ENCODE measurements at places on chromosomes 3 and 15.

- DNase-seq: peak; percentile 21
Observed at GRCh38 chr3:2156244-2156847, 57.7 kb downstream of the CNTN4 start.

- DNase-seq: peak; percentile 63
Observed at GRCh38 chr3:39147711-39148434, 5.5 kb downstream of the CSRNP1 start.

- no peak for DNase-seq
Observed at GRCh38 chr15:35979608-35980007, 433.6 kb upstream of the DPH6 start.

GRCh38 chr15:58387130-58387529, 44.7 kb upstream of the LIPC start:
- DNase-seq: no peak

DNA sequence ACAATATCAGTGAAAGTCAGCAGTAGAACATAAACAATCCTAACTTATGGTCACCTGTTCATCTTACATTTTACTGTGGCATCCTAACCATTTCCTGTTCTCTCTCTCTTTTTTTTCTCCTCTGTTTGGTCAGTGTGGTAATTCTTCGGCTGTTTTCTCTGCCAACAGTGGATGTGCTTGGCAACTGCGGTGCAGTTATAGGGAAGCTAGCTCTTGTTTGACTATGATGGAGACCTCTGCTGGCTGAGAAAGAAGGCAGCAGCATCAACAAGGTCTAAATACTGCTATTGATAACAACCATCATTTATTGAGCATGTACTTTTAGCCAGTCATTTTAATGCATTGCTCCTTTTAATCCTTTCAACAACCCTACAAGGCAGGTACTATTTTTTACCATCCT, 723 bp upstream of the DRD3 start:
- peak; percentile 17 for DNase-seq

- no peak for DNase-seq
Observed at GRCh38 chr3:112615989-112616731, 24.8 kb downstream of the CCDC80 start.

DNA sequence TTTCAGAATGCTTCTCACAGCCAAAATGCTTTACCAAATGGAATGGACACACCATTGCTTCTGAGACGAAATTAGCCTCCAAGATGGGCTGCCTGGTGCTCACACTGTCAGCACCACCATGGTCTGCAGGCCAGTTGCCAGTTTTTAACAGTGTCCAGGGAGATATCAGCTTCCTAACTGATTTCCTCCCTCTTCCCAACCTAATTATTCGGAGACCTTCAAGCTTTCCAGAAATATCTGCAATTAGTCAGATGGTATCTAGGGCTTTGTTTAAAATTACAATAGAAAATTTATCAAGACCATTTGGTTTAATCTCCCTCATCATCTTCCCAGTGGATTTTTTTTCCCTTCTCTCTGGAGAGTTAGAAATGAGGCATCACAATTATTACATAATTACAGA, 287.5 kb downstream of the ZPLD1 start:
- no peak for DNase-seq

- DNase-seq: no peak
Observed at GRCh38 chr3:39541917-39542329, 74.4 kb downstream of the MOBP start.

- DNase-seq: no peak
Observed at GRCh38 chr3:94225148-94225865, 162.4 kb downstream of the NSUN3 start.

DNA sequence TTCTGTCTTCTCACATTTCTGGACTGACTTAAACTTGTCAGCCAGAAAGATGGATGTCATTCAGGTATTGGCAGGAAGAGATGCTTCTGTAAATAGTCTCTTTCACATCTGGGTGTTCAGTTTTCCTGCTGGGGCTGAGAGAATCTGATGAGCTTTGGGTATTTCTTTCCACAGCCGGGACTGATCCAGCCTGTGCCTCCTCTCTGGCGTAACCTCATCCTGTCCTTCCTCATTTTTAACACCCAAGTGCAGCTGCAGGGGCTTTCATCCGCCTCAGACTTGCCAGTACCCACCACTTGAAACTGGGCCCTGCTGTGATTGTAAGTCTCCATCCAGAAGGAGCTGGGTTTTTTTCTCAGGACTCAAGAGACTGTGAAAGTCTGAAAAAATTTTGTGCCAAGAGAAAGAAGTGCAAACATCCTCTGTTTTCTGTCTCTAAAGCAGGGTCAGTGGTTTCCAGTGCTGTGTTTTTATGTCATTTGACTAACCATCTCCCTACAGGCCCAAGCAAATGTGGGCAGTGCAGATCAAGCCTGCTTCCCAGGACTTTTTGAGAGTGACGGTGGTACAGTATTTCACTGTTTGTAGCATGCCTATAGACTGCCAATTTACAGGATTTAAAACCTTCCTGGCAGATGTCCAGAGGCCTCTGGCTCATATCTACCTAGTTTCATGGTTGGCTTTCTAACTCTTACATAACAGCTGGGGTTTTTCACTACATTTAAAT, 342.7 kb downstream of the PTPRG start:
- no peak for DNase-seq

- no peak for DNase-seq
Observed at GRCh38 chr3:170690661-170690981, 104.7 kb upstream of the SLC7A14 start.

- no peak for DNase-seq
Observed at GRCh38 chr3:36206956-36207580, 173.2 kb upstream of the STAC start.

DNA sequence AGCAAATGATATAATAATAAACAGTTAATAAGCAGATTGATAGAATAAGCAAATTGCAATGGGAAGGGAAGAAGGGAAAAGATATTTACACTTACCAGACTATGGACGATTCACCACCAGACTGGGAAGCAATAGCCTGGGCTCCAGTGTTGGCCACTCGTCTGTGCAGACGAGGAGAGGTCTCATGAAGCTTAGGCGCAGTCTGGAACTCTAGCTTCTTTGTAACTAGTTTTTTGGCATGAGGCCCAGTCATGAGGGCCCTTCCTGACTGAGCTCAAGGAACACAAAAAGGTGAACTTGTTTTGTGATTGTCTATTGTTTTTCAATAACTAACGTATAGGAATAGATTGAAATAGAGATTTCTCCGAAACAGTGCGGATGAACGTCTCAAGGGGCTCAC, 63.3 kb upstream of the GATM start:
- no peak for DNase-seq

DNA sequence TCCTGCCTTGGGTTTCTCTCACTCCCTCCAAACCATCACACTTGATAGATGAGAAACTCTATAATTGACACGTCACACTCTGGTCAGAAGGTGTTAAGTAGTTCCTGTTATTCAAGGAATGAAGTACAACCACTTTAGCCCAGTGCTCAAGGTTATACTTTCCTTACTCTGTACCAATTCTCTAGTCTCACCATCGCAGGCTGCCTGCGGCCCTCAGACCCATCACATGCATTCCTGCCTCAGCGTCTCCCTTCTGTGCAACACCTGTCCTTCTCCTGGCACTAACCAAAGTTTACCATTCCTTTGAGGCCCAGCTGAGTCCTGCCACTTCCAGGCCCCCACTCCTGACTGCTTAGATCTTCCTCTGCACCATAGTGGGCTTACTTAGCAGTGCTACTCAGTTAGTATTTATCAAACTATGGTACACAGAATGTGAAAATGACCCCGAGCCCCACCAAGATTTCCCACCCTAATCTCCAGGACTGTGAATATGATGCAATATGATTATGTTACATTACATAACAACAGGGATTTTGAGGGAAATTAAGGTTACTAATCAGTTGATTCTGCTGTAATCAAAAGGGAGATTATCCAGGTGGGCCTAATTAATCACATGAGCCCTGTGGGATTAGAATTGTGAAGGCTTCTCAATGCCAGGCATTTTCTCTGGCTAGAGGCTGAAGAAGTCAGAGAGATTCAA, 36.2 kb downstream of the SPINK8 start:
- DNase-seq: no peak

DNA sequence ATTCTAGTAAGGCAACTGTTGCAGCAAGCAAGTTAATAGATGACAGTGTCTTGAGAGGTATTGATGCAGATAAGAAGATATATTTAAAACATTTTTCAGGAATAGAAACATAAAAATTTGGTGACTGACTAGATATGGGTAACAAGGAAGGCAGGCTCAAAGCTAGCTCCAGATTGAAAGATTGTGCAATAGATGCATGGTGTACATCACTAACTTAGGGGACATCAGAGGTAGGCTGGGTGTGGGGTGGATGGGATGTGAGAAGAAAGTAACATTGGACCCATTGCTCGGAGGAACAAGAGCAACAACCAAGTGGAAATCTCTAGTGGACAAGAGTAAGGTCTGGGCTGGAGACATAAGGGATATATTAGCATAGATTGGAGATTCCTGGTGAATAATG, 306.9 kb downstream of the MCTP2 start:
- DNase-seq: no peak

DNA sequence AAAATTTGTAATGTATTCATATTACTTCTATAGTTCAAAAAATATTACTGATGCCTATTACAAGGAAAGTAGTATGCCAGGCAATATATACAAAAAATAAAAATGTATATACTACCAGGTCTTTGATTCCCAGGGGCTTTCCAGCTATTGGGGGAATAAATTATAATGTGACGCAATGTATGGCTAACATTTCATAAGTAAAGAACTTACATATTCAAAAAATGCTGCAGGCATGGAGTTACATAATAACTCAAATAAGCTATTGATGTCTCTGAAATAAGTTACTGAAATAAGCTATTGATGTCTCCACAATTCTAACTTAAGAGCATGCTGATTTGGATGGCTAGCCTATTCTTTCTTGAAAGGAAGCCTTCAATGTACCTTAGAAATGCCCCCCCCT, 30.2 kb downstream of the MCCC1 start:
- DNase-seq: no peak

DNA sequence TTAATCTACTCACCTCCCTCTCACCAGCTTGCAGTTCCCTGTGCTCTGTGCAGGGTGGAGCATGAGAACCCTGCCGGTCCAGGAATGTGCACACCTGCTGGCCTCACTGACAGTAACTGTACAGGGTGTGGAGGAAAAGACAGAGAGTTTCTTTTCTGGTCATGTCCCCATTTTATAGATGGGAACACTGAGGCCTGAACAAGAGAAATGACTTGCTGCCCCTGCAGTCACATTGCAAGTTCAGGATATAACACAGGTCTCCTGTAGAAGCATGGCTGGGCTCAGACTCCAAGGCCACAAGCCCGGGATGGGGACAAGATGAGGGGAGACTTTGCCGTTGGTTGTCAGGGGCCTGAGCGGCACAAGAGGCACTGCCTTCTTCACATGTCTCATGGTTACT, 23.3 kb downstream of the SLC28A1 start:
- no peak for DNase-seq

GRCh38 chr3:2360815-2361214, 262.1 kb downstream of the CNTN4 start:
- DNase-seq: no peak

GRCh38 chr15:85423256-85423655, 42.9 kb downstream of the AKAP13 start:
- DNase-seq: no peak

GRCh38 chr3:120071259-120071658, 23.0 kb downstream of the GSK3B start:
- no peak for DNase-seq

- no peak for DNase-seq
Observed at GRCh38 chr3:138458774-138459499, 24.5 kb downstream of the ESYT3 start.

- no peak for DNase-seq
Observed at GRCh38 chr15:89317186-89317720, 17.4 kb downstream of the POLG start.

GRCh38 chr3:168233001-168233400, 137.3 kb upstream of the GOLIM4 start:
- DNase-seq: no peak

GRCh38 chr3:58434990-58435389, 1.4 kb upstream of the PDHB start:
- DNase-seq: no peak

DNA sequence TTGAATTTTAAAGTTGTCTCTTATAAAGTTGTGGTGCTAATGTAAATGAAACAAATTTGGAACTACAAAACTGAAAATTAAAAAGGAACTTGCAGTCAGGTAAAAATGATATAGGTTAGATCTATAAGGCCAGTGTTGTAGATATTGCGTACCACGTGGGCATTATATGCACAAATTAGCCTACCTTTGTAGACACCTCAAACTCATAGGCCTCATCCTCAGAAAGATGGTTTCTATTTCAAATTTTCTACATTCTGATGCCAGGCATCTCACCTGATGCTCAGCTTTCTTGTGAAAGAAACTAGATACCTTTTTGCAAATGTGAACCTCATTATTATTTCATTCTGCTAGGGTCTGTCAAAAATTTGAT, 25.6 kb downstream of the TMEM207 start:
- DNase-seq: no peak

DNA sequence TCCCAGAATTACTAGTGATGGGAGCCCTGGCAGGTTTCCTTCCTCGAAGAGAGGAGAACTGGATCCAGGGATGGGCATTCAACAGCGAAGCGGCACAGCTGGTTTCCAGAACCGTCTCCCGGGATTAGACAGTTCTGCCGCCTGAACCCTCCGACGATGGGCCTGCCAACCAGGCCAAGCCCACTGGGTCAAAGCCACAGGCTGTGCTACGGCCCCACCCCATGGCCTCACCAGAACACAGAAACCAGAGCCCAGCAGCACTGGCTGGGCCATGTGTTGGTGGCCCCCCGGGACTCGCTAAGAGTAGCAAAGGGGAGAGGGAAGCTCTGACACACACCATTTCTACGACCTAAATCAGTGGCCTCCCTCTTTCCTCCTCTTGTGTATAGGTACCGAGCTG, 2.2 kb downstream of the C15orf62 start:
- DNase-seq: no peak
